ENCODE measurements at places on chromosomes 2 and 18.

- DNase-seq: peak; percentile 86
Measured at GRCh38 chr2:233152541-233152940, 92.4 kb downstream of the INPP5D start.

DNA sequence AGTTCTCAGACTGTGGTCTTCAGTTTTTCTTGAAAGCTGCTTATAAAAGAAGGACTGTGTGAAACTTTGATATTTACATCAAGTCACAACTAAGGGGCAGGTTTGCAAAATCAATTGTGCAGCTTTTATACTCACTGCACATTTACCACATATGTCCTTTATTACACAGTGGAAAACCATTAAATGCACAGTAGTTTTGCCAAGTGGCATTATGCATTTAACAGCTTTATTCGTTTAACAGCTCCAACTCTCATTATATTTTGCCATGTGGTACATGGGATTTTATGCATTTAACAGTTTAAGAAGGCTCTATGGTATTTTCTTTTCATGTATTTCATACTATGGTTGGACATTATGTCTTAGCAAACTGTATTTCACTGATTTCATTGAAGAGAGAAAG, 135.6 kb downstream of the SATB2 start:
- no peak for DNase-seq

GRCh38 chr18:35334212-35334611, 10.0 kb downstream of the ZNF24 start:
- DNase-seq: no peak

DNA sequence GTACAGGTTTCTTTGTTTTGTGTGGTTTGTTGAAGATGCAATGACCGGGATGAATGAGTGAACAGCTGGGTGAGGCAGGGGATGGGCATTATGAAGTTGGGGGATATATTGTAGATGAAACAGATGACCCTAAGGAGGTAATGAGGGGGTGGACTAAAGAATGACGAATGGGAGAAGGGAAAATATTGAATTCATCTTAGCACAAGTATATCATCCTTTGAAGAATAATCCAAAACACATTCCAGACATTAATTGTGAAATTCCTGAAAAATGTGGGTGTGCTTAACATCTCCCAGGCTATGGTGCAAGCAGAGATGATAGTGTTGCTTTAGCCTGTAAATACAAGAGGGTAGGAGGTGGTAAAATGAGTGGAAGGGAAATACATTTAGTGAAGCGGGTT, 5.8 kb downstream of the CRIM1 start:
- no peak for DNase-seq

DNA sequence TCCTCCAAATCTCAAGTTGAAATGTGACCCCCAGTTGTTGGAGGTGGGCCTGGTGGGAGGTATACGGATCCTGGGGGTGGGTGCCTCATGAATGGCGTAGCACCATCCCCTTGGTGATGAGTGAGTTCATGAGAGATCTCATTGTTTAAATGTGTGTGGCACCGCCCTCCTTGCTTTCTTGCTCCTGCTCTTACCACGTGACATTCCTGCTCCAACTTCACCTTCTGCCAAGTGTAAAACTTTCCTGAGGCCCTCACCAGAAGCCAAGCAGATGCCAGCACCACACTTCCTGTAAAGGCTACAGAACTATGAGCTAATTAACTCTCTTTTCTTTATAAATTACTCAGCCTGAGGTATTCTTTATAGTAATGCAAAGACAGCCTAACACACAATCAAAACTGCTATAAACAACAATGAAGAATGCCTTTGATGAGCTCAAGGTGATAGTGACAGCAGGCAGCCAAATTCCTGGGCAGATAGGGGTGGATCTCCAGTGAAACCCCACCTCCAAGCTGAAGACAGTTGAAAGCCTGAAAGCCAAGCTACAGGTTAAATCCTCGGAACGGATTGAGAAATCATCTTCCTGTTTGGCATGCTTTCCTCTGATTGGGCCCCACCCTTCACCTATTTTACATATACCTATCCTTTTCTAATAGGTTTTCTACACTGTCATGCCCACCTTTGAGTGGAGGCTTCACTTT, 26.9 kb downstream of the MCEE start:
- DNase-seq: no peak

- no peak for DNase-seq
Measured at GRCh38 chr18:23627321-23627720, 35.4 kb downstream of the ANKRD29 start.

DNA sequence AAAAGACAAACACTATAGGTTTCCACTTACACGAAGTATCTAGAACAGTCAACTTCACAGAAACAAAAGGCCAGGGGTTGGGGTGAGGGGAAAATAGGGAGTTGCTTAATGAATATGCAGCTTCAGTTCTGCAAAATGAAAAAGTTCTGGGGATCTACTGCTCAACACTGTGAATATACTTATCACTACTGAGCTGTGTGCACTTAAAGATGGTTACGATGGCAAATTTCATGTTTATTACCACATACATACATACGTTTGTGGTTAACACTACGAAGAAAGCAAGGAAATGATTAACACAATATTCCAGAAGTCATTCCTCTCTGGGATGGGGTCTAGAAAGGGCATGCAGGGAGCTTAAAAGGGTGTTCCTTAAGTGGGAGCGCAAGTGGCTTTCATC, 19.3 kb downstream of the MBOAT2 start:
- no peak for DNase-seq

- no peak for DNase-seq
Measured at GRCh38 chr18:12534820-12535219, 123.1 kb downstream of the SPIRE1 start.

- no peak for DNase-seq
Measured at GRCh38 chr18:9539283-9539682, 64.0 kb downstream of the RALBP1 start.

DNA sequence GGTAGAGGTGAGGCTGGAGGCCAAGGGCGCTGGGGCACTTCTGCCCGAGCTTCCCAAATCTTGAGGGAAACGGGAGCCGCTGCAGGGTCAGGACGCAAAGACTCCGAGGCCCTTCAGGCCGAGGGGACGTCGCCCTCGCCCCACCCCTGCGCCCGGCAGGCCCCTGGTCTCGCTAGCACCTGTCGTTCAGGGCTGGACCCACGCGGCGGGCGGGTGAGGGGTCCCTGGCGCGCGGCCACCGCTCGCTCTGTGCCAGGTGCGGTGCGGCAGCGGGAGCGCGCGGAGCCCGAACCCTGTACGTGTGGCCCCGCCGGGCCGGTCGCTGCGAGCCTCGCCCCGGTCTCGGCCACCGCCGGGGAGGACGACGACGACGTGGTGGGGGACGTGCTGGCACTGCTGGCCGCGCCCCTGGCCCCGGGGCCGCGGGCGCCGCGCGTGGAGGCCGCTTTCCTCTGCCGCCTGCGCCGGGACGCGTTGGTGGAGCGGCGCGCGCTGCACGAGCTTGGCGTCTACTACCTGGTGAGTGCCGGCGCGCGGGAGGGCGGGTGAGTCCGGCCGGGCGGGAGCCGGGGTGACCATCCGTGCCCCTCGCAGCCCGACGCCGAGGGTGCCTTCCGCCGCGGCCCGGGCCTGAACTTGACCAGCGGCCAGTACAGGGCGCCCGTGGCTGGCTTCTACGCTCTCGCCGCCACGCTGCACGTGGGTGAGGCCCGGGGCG, 4.9 kb downstream of the ERFE start:
- DNase-seq: peak; percentile 26

- no peak for DNase-seq
Measured at GRCh38 chr2:142750858-142751257, 126.6 kb upstream of the KYNU start.

DNA sequence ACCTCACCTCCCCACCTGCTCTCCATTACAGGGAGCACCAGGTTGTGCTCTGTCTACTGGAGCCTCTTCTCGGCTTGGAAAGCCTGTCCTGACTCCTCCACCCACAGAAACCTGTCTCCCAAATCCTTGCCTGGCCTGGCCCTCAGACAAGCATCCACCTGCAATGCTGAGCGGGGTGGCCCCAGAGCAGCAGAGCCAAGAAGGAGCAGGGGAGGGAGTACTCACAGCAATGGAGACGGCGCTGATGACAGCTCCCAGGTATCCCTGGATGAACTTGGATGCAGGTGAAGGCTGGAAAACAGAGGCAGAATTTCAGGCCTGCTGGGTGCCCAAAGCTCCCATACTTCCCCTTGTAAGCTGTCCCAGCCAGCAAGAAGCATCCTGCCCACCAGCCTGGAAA, 72.8 kb downstream of the SFXN5 start:
- no peak for DNase-seq

DNA sequence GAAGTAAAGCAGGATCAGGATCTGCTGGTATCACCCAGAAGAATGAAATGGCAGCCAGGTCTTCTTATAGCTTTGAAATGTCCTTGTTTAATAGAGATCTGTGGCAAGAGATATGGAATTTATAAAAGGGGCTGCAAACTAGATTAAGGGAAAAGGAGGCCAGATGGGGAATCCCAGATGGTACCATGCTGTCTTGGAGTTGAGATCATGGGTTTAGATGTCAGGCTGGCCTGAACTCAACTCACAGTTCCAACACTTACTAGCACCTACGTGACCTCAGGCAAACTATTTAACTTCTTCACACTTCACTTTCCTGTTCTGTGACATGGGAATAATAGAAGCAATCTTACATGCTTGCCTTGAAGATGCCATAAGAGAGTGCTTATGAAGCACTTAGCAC, 188.2 kb downstream of the ALK start:
- no peak for DNase-seq

DNA sequence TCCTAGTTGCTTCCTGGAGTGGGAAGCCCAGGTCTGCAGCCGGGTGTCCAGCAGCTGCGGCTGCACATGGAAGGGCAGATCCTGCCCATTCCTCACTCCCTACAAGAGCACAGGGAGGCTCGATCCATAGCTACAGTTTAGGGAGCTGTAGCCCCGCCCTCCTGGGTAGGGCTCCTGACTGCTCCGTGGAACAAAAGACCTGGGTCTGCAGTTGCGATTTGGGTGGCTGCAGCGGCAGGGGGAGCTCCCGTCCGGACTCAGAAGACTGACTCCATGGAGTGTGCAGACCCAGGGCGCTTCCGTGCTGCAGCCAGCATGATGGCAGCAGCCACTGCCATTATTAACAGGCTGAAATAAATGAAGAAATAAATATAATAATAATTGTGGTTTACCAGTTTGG, 157.3 kb downstream of the CTNNA2 start:
- no peak for DNase-seq

DNA sequence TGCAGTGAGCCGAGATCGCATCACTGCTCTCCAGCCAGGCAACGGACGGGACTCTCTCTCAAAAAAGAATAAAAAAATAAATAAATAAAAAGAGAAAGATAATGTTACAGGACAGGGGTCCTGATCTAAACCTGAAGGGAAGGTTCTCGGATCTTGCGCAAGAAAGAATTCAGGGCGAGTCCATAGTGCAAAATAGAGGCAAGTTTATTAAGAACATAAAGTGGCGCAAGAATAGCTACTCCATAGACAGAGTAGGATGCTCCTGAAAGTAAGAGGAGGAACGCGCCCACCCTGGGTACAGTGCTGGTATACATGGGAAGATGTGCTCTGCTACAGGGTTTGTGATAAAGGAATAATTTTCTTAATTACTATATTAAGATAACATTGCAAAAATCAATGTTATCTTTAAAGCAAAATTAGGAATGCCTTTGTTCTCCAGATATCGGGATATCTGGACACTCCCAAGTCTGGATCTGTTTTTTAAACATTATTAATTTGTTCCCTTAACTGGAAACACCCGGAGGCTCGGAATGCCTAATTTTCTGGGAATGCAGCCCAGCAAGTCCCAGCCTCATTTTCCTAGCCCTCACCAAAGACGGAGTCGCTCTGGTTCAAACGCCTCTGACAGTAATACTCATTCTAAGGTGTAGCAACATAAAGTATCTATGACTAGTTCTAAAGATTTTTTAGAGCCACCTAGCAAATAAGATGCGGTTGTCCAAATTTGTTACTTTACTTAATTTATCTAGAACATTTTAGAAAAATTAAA, 38.8 kb downstream of the ACSL3 start:
- no peak for DNase-seq

- DNase-seq: no peak
Measured at GRCh38 chr2:163665817-163666216, 70.0 kb downstream of the FIGN start.

DNA sequence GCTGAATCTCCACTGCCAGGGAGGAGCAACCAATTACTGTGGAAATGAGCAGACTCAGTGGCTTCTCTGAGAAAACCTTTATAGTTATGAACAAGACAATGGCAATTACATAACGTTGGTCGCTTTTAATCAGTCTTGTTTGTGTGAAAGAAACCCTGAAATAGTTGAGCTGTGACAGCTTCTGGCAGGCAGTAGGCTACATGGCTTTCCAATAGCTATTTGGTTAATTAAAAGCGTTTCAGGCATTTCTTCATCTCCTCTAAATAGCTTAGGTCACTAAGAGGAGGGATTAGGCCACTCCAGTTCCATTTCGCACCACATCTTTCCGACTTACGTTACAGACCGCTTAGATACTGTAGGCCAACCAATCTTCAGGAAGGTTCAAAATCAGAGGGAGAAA, 794.4 kb upstream of the ID2 start:
- no peak for DNase-seq

- no peak for DNase-seq
Measured at GRCh38 chr2:42103829-42104228, 56.0 kb downstream of the PKDCC start.

GRCh38 chr2:75099521-75099922, 99.8 kb downstream of the TACR1 start:
- DNase-seq: no peak

DNA sequence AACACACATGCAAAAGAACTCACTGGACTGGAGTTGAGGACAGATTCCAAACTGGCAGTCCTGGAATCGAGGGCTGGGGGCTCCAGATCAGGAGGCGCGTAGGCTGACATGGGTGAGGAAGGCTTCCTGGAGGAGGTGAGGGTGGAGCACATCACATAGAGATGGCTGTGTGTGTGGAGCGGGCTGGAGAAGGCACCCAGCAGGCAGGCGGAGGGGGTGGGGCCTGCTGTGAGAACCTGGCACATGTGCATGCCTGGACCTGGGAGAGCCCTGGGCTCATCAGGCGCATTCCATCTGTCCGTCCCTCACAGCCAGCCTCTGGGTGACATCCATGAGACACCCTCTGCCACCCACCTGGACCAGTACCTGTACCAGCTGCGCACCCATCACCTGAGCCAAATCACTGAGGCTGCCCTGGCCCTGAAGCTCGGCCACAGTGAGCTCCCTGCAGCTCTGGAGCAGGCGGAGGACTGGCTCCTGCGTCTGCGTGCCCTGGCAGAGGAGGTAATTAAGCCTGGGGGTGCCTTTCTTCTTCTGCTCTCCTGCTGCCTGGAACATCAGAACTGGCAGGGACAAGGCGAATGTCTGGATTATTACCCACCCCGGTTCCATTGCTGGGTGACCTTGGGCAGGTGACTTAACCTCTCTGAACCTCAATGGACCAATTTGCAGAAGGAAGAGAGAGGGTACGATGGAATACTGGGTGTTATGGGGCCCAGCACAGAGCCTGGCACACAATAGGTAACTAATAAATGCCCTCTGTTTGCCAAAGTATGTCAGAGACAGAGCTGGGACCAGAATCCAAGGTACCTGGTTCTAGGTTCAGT, 108.3 kb downstream of the DYSF start:
- no peak for DNase-seq

- DNase-seq: no peak
Measured at GRCh38 chr2:158822193-158822592, 27.1 kb downstream of the DAPL1 start.

GRCh38 chr2:153299809-153300208, 178.8 kb downstream of the RPRM start:
- DNase-seq: no peak
